ENCODE measurements at places on chromosomes 7 and 10.
A peak's percentile ranks its signal among the peaks of the same experiment; 100 is the strongest.

- DNase-seq = no peak
Measured at GRCh38 chr7:150404172-150404804, 25.2 kb downstream of the ZNF775 start.

- DNase-seq = no peak
Measured at GRCh38 chr10:33042565-33042964, 84.5 kb upstream of the ITGB1 start.

GRCh38 chr10:14758994-14759664, 15.6 kb downstream of the FAM107B start:
- no peak for DNase-seq

- DNase-seq = no peak
Measured at GRCh38 chr10:104052431-104052830, 33.2 kb downstream of the COL17A1 start.

GRCh38 chr10:97713826-97714400, 383 bp downstream of the MARVELD1 start:
- DNase-seq = no peak

DNA sequence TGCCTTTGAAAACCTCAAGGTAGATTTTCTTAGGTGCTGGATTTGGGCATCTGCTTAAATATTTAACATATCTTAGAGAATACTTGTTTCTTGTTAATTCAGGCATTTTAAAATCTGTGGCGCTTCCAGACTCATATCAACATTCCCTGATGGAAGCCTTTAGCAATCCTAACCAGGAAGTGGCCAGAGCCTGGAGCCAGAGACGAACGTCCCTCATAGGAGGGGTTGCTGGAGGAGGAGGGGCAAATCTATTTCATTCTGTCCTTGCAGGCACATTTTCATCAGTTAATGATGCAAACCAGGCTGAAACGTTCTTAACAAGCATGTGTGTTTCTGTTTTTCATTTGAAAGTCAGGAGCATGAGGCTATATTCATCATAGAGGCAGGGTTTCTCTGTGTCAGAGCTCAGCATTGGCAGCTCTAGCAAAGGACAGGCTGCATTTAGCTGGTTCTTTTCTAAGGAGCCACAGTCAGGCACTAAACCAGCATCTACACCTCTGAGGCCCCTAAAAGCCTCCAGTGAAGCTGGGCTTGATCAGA, 17.8 kb upstream of the IFIT2 start:
- no peak for DNase-seq

DNA sequence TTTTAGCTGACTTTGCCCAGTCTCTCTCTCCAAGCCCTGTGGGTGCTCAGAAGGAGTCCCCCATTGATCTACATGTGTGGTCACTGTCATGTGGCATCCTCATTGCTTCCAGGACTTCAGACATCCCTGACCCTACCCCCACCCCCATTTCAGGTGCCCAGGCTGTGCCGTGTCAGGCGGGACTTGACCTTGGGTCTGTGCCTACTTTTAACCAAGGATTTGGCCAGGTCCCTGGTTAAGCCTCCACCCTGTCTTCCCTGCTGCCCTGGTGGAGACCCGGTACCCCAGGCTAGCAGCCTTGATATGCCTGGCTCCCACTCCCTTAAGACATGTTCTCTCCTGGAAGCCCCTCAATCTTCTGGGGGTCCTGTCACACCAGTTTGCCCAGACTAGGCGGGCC, 31.3 kb downstream of the PRF1 start:
- DNase-seq = no peak

DNA sequence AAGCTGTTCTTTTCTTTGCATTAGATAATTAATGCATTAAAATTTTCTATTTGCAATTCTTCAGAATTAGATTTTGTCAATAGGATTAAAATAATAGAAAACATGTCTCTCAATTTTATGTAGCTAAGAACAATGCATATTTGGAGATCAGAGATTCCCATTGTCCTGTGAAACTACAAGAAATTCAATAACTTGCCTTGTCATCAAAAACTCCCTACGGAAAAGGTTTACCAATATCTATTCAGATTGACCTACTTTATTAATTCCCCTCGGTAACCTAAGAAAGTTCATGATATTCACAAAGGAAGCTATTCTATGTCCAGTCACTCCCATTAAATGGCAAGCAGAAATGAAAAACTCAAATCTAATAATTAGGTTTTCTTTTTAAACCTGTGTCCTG, 172.6 kb downstream of the SEMA3A start:
- DNase-seq = no peak

DNA sequence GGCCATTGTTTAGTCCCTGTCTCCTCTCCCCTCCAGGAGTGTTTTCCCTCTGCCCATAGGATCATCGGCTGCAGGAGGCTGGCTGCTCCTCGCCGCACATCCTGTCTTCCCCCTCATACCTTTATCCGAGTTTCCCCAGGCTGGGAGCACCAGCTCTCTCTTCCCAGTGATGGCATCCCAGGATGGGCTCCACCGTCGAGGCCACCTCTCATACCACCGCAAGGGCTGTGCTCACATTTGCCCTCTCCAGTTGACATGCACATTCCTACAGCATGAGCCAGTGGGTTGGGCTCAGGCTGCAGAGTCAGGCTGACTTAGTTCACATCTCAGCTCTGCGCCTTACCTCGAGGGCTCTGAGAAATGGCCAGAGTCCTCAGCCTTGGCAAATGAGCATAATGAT, 12.1 kb downstream of the HKDC1 start:
- DNase-seq = no peak

GRCh38 chr7:66627151-66627681, 1.5 kb upstream of the KCTD7 start:
- no peak for DNase-seq

DNA sequence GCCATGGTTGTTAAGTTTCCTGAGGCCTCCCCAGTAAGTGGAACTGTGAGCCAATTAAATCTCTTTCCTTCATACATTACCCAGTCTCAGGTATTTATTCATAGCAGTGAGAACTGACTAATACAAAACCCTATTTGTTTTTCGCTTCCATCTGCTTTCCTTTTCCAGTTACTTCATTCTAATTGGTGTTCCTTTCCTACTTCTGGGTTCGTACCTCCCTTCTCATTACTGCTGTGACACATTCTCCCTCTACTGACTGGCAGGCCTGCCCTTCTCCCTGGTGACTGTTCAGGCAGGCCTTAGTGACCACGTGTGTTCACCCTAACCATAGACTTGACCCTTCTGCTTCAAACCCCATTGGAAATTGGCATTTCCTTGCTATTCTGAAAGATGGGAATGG, 37.7 kb downstream of the MTURN start:
- DNase-seq = no peak

DNA sequence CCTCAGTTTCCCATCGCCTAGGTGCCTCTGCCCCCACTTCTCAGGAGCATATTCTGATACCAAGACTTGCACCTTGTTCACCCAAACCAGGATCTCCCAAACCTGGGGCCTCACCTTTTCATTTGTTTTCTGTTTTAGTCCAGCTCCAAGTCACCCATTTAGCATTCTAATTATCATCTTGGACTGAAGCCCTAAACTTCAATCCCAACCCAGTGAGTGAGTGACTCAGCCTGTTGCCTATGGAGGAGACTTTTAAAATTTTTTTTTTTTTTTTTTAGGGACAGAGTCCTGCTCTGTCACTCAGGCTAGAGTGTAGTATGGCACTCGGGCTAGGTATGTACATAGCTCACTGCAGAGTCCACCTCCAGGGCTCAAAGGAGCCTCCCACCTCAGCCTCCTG, 378.9 kb upstream of the AUTS2 start:
- DNase-seq = no peak

DNA sequence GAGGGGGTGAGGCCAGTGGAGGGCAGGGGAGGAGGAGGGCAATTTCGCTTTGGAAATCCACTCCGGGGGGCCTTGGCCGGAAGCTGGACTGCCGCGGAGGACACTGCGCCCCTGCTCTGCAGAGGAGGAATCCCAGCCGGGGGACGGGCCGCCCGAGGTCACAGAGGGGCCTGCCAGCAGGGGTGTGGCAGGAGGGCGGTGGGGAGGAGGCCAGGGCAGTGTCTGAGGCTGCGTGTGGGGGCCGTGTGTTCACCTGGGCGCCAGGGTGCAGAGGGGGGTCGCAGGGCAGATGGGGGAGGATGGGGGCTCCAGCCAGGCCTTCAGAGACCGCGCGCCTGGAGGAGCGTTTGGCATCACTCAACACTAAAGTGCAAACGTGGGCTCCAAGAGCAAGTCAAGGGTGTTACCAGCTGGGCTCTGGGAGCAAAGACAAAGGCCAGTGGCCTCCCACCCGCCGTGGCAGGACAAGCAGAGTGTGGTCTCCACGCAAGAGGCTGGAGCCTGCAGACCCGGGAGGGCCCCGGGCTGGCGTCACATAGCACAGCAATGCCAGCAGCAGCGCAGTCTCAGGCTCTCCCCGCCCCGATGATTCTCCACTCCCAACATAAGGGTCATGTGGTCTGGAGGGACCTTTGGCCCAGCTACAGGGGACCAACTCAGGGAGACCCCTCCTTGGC, 45.3 kb upstream of the DNAJB6 start:
- DNase-seq = no peak

GRCh38 chr10:77905086-77905748, 21.3 kb downstream of the DLG5 start:
- no peak for DNase-seq

DNA sequence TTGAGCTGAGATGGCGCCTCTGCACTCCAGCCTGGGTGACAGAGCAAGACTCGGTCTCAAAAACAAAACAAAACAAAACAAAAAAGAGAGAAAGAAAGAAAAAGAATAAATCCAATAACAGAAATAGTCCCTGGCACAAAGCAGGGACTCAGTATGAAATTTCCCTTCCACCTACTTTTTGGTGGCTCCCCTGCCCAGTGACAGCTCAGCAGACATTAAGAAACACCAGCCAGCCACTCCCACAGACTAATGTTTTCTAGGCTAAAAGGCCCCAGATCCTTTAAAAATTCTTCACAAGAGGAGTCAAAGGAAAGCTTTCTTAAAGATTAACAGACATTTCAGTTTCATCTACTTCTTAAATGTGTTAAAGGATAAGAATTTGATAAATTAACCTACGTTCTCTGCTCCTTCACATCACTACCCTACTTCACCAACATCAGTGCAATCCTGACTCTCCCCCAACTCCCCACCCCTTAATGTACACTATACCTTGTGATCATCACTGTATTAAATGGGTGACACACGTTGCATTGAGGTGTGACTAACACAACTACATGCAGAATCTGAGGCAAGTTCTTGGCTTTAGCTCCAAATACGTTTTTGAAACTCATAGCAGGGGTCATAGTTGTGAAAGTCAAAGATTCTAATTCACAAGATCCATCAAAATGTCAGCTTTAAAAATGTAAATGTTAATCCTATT, 114.5 kb upstream of the CAV2 start:
- no peak for DNase-seq

GRCh38 chr7:137957887-137958286, 44.0 kb downstream of the CREB3L2 start:
- DNase-seq = no peak

DNA sequence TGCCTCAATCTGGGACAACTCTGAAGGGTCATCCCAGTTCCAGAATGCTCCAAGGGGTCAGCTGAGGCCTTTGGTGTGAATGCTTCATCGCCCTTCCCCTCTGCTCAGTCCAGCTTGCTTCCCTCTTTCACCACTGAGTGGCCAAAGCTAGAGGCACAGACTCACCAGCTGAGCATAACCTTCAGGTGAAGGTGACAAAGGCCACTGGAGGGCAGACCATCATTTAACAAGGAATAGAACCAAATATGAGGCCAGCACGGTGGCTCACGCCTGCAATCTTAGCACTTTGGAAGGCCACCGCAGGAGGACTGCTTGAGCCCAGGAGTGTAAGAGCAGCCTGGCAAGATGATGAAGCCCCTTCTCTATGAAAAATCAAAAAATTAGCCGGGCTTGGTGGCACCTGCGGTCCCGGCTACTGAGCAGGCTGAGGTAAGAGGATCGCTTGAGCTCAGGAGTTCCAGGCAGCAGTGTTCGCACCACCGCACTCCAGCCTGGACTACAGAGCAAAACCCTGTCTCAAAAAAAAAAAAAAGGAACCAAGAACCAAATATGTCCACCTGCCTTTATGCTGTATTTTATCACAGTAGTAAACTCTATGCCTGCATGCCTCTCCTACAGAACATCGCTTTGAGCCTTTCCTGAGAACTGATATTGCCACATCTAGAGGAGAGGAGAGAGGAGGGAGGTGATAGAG, 13.4 kb downstream of the PRKAG2 start:
- DNase-seq = no peak

GRCh38 chr10:67086327-67087134, 160.7 kb downstream of the LRRTM3 start:
- no peak for DNase-seq

GRCh38 chr7:150866932-150867564, 14.7 kb downstream of the AOC1 start:
- no peak for DNase-seq

GRCh38 chr10:28089467-28089866, 90.6 kb upstream of the ODAD2 start:
- DNase-seq = no peak

GRCh38 chr10:99534939-99535763, 2.4 kb downstream of the NKX2-3 start:
- DNase-seq = no peak

- no peak for DNase-seq
Measured at GRCh38 chr7:33707427-33707826, 197.9 kb upstream of the BMPER start.

DNA sequence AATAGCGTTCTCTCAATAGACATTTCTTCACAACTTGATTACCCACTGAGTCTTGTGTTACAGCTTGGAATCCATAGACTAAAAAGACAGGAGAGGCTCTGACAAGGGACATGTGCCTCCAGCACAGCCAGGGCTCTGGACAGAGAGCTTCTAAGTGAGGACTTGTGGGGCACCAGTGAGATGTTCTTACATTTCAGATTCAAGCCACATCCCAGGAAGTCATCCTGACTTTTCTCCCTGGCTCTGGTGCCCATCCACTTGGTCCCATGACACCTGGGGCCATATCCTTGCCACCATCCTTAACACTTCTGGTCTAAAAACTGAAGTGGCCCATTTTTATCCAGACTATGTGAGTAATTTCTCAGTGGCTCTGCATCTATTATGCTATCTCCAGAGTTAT, 440.1 kb downstream of the TCERG1L start:
- no peak for DNase-seq

DNA sequence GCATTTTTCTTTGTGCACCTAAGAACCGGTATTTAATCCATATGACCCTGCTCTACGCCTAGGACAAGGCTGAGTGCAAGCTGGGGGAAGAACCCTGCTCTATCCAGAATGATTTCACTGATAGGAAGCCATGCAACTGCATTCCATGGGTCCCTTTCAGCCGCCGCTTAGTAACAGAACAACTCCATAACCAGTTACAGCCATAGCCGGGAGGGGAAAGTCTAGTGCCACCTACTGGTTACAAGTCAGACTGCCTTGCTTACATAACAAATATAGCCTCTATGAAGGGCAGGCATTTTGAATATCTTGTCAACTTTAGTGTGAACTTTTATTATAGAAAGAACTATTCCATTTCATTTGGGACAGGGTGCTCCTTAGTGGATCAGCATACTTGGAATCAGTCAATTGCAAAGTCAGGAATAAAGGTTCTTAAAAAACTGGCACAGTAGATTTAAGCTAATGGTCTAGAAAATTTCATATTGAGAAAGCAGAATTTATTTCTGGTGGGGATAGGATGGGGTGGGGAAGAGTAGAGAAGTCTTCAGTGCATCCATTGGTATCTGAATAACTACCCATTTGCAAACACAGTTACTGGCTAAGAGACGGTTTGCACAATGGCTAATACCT, 521.7 kb downstream of the ADRA2A start:
- DNase-seq = peak; percentile 14
